ENCODE measurements at places on chromosomes 1 and 21.

GRCh38 chr1:69738458-69739250, 170.9 kb downstream of the LRRC7 start:
- no peak for DNase-seq

DNA sequence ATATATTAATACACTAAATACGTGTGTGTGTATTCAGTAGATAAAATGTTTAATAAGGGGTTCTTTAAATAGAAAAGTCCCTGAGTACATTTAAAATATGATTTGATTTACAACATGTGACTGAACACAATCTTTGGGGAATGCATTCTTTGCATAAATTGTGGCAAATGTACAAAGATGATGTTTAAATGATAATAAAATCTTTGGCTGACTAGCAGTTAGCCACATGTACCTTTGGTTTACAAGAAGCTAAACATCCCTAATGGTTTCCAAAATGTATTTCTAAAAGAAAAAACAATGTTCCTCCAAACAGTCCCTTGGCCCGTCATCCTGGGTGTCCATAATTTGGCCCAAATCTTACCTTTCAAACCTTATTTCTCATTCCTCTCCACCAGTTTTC, 106.4 kb upstream of the MARK1 start:
- no peak for DNase-seq

GRCh38 chr1:30414851-30415165, 308.6 kb downstream of the MATN1 start:
- DNase-seq = no peak

DNA sequence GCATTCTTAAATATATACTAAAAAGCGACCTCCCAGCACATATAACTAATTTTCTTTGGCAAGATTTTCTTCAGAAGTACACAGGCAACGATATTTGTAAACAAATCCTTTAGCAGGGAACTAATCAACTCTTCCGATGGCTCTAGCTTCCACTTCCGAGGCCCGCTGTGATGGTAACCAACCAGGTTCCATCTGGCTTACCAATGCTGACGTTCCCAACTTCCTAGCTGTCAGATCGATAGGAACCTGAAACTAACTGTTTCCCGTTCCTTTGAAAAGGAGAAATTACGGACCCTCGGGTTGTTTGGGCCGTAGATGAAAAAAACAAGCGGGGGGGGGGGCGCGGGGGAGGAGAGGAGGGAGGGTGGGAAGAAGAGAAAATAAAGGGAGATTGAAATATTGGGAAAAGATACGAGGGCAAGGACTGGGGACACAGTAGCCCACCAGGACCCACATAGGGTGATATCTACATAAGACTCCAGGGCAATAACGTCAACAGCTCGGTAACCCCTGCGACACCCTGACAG, 513 bp downstream of the GTF2B start:
- DNase-seq = no peak

- DNase-seq = no peak
These were observed 6.5 kb upstream of the CTSE start for GRCh38 chr1:206030191-206030590.

DNA sequence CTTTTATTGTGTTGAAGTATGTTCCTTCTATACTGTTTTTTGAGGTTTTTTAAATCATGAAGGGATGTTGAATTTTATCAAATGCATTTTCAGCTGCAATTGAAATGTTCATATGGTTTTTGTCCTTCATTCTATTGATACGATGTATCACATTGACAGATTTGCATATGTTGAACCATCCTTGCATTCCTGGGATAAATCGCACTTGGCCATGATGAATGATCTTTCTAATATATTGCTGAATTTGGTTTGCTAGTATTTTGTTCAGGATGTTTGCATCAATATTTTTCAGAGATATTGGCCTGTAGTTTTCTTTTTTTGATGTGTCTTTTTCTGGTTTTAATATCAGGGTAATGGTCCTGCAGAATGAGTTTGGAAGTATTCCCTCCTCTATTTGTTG, 214.0 kb downstream of the LMO4 start:
- no peak for DNase-seq

- no peak for DNase-seq
These were observed 508.3 kb upstream of the PKN2 start for GRCh38 chr1:88175631-88176226.

GRCh38 chr1:25110036-25110435, 122.3 kb downstream of the SYF2 start:
- no peak for DNase-seq

GRCh38 chr1:237327061-237327460, 285.1 kb downstream of the RYR2 start:
- no peak for DNase-seq

DNA sequence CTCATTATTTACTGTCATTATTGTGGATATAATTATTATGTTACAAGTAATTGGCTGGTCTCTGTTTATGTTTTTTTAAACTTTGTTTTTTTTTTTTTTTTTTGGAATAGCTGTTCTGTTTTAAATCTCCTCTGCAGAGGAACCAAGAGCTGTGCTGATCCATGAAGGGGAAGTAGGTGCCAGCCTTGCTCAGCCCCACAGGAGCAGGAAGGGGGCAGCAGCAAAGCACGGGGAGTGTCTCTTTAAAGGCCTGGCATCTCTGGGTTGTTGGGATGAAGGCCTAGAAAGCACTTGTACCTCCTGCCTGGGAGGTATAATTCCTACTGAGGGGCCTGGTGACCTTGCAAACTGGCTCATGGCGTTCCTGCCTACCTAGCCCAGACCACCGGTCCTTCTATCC, 2.5 kb upstream of the GRHL3 start:
- no peak for DNase-seq

- DNase-seq = peak; percentile 48
These were observed 1.7 kb downstream of the NES start for GRCh38 chr1:156675210-156676113.

- DNase-seq = no peak
These were observed 3.1 kb downstream of the ARHGEF10L start for GRCh38 chr1:17542645-17543044.

- no peak for DNase-seq
These were observed 1292.6 kb downstream of the BRINP3 start for GRCh38 chr1:189185097-189185496.

DNA sequence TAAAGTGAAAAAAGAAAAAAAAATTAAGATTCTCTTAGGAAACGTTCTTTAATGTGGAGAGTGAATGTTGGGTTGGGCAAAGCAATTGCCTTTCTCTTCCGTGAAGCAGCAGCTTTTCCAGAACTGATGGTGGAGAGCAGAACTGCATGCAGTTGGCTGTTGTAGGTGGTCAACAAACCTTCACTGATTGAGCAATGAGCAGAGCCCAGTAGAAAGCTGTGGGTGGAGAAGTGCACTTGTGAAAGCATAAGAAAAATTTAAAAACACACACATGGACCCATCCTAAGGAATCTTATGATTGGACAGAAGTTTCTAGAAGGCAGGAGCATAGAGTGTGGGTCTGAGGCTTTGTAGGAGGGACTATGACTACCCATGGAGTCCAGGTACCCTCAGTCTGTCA, 4.5 kb downstream of the PRELP start:
- no peak for DNase-seq

DNA sequence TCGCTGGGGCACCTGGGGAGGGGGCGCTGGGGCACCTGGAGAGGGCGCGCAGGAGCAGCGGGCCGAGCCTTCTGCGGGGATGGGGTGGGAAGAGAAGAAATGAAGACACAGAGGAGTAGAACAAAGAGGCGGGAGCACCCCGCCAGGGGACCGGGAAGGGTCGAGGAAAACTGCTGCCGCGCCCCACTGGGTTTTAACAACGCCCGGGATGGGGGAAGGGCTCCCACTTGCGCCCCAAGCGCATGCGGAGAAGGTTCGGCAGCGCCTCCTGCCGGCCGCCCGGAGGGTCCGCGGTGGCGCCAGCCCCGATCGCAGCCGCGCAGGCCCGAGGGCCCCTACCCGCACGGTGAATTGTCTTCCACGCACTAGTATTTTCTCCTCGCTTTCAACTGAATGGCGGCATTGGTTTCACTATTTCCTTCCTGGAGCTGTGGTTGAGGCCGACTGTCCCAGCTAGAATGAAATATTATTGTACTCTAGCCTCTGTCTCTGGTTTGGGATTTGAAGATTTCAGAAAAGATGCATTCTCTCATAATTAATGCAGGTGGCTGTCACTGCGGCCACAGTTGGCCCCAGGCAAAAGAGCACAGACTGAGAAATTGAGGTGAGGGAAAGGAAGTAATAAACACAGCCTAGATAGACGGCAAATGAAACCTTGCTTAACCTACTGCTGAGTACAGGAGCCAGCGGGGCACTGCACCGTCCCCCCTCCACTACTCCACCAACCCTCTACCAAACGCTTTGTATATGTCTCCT, 57.3 kb downstream of the MAB21L3 start:
- DNase-seq = peak; percentile 83

DNA sequence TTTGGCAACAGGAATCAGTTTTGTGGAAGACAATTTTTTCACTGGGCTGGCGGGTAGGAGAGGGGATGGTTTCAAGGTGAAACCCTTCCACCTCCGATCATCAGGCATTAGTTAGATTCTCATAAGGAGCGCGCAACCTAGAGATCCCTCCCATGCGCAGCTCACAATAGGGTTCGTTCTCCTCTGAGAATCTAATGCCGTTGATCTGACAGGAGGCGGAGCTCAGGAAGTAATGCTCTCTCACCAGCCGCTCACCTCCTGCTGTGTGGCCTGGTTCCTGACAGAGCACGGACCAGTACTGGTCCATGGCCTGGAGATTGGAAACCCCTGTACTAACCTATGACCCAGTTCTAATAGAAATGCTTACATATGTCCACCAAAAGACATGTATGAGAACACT, 96.6 kb upstream of the KIAA1614 start:
- no peak for DNase-seq

- no peak for DNase-seq
These were observed 14.0 kb upstream of the PEF1 start for GRCh38 chr1:31658721-31659120.

DNA sequence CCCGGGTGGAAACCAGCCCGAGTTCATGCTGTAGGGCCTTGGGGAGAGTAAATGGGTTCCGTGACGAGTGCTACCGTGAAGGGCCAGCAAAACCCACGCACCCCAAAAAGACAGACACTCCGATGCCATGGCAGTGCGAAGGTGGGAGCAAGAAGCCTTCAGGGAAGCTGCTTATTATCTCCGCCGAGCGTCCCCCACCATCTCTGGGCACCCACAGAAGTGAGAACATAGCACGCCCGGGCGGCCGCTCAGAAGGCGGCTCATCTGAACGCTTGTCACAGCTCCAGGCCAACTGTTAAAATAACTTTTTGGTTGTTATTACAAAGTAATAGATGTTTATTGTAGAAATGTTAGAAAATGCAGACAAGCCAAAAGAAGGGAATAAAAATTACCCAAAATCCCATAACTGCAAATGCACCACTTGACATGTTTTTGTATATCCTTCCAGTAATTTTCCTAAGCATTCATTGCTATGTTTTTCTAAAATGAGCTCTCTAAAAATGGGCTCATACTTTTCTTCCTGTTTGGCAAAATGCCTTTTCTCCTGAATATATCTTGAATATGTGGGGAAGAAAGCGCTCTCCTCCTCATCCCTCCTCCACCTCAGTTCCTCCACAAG, 234.9 kb downstream of the NPHP4 start:
- no peak for DNase-seq

DNA sequence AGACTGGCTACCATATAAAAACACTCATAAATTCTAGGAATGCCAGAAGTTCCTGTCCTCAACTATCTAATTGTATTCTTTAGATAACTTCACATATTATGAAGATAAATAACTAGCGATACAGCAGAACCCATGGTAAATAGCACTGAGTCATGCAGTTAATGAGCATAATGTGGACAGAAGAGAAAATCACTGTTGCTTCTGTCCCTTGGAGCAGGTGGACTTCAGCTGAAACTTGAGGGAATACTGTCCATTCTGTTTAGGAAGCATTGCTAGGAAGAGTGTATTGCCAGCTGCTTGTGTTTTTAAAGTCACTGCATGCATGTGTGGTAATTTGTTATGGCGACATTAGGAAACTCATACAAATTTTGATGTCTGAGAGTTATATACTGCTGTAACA, 854.4 kb downstream of the LTN1 start:
- DNase-seq = no peak

- no peak for DNase-seq
These were observed 28.7 kb upstream of the RD3 start for GRCh38 chr1:211520641-211521040.

DNA sequence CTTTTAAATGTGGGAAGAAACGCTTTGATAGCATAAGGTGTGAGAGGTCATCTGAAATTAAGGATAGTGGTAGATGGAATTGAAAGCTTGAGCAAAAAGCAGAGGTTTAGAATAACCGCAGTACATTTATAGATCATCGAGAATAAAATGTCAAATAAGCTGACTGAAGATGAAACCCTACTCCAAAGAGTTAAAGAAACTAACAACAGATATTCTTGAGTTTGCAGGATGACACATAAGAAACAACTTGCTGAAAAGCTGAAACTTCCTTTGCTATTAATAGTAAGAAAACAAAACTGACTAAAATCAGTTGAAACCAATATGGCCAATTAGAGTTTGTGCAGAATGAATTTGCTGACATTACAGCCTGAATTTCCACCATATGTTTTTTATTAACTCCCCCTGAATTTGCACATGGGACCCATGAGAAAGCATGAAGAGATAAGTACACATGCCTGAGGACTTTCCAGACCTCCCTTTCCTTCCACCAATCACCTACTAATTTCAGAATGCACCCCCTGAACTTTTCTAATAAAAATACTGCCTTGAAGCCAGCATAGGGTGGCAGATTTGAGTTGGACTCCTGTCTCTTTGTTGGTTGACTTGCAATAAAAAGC, 1.7 kb upstream of the C1orf185 start:
- DNase-seq = no peak

GRCh38 chr1:211476200-211476849, 15.6 kb downstream of the RD3 start:
- peak; percentile 58 for DNase-seq

DNA sequence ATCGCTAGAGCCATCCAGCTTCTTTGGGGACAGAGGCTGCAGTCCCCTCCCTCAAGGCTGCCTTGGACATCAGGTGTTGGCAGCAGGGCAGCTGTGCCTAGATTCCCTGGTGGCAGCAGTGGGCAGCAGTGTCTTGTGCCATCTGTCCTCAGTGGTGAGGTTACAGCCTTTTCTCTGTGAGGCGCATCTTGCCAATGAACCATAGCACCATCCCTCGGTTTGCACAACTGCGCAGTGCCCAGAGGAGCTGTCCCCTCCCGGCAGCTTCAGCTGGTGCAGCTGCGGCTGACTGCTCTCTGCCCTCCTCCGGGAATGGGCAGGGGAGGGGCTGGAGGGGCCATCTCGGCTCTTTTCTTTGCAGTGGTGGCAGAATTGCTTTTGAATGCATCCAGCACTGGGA, 59.0 kb upstream of the C8B start:
- DNase-seq = no peak

DNA sequence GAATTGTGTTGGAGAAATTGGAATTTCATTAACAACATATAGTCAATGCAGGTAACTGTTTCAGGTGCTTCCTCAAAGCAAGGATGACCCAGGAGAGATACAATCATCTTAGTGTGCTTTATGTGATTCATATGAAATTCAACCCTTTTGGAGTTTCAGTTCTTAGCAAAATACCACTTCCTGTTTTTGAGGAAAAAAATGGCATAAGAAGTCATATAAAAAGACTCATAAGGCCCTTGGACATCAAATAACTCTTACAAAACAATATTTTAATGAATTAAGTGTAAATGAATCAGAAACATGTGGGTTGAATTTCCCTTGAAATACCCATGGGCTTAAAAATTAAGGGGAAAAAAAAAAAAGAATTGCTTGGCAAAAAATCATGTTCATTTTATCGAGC, 926.6 kb downstream of the LTN1 start:
- DNase-seq = no peak

Data from left ventricle myocardium inferior (tissue), 1 donor.